Fibroblast of upper back skin (primary cell): ENCODE measurements at places on chromosomes 3 and 15.
A peak's percentile ranks its signal among the peaks of the same experiment; 100 is the strongest.

- DNase-seq: no peak
Observed at GRCh38 chr3:33287672-33288282, 10.5 kb downstream of the FBXL2 start.

DNA sequence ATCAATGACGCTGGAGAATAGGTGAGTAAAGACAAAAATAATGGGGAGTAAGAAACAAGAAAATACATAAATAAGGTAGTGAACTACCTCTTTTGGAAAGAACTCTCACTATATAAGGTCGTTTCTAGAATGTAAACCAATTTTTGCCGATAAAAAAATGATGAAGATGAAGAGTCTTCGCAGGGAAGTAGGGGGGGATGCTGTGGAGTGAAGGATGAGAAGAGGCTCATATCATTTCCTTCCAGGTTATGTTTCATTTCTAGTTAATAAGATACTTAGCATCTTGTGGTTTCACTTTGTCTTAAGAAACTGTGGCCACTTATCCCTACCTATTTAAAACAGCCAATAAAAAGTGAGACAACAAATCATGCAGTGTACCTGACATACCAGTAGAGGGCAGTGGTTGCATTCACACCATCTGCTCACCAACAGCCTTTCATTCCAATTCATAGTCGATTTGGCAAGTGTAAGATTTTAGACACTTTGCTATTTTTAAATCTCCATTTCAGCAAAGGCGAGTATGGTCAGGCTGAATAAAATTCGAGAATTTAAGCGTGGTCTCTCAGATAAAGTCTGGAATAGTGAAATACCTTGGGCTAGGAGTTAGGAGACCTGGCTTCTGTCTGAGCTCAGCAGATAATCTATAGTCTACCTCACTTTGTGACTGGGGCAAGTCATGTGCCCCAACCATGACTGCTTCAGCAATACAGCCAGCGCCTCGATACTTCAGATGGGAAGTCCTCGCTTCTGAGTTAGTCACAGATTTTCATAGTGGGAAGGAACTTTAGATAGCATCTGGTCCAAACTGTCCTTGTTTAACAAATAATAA is 28.9 kb upstream of the ICE2 start:
- DNase-seq: peak; percentile 73

- no peak for DNase-seq
Observed at GRCh38 chr15:89088605-89089315, 504 bp downstream of the ABHD2 start.

- DNase-seq: peak; percentile 37
Observed at GRCh38 chr3:30855400-30856292, 38.8 kb downstream of the GADL1 start.

GRCh38 chr3:31800436-31800835 is 180.6 kb downstream of the OSBPL10 start:
- DNase-seq: no peak
